Left hindlimb (tissue), 1 donor: ENCODE measurements at places on chromosomes 2 and 18.

DNA sequence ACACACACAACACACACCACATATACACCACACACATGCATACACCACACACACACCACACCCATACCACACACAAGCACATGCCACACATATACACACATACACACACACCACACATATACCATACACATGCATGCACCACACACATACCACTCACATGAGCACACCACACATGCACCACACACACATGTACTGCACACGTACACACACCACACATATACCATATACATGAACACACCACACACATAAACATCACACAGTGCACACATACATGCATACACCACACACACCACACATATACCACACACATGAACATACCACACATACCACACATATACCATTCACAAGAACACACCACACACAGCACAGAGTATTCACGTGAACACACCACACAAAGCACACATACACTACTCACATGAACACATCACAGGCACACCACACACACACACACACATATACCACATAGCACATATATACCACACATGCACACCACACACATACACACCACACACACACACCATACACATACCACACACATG lies 219.9 kb upstream of the RAB6C start:
- no peak for DNase-seq

- DNase-seq, result no peak
Observed at GRCh38 chr18:42261731-42262130, 306.7 kb downstream of the PIK3C3 start.

DNA sequence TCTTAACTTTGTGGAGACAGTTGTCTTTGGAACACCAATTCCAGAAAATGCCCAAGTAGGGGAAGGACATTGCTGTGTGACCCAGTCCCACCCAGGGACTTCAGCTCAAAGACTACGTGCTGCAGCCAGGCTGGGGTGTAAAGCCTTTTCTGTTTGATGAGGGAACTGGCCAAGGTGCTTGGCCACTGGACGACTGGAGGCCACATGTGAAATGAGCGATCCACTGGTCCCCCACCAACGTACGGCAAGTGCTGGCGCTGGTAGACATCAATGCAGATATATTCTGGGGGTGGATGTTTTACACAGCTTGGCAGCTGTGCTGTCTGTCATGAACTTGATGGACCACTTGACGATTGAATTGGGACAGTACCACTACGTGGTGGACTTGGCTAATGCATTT lies 582.5 kb upstream of the HNMT start:
- DNase-seq, result no peak

GRCh38 chr2:74824679-74825078 lies 9.2 kb upstream of the HK2 start:
- no peak for DNase-seq

GRCh38 chr18:40357536-40357935 lies 1597.5 kb upstream of the PIK3C3 start:
- no peak for DNase-seq

DNA sequence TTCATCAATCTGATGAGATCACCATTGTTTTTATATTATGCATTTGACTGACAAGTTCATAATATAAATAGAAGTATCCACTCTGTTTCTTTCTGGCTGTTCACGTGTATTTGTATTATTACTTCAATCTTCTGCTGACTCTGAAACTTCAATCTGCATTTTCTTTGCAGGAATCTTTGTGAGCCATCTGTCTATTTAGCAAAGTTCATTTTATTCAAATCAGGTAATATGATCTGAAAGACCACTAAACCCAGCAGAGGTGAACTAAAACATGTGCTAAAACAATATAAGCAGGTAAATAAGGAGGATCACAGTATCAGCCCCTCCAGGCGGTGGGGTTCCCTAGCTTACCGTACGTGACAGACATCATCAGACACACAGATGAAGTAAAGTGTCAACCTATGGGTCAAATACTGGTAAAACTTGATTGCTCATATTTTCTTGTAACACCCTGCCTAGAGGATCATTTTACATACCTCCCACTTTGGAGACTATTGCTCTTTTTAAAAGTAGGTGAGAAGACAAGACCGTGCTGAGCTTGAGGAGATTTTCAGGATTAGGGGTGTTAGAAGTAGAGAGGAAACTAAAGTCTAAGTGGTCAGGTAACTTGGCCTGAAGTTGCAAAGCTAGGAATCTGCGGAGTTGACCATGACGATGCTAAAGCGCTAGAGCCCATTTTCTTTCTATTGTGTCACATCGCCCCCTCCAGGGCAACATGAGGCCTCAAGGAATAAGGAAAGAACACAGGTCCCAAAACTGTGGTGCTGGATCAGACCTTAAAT lies 9.0 kb downstream of the DTNB start:
- peak; percentile 61 for DNase-seq

GRCh38 chr2:219538956-219539788 lies 4.4 kb downstream of the CHPF start:
- no peak for DNase-seq

GRCh38 chr2:26651470-26651771 lies 10.3 kb upstream of the CIB4 start:
- no peak for DNase-seq

- DNase-seq, result no peak
Observed at GRCh38 chr2:133004623-133005022, 334.6 kb upstream of the LYPD1 start.

- DNase-seq, result no peak
Observed at GRCh38 chr2:61640406-61640805, 102.2 kb upstream of the XPO1 start.

DNA sequence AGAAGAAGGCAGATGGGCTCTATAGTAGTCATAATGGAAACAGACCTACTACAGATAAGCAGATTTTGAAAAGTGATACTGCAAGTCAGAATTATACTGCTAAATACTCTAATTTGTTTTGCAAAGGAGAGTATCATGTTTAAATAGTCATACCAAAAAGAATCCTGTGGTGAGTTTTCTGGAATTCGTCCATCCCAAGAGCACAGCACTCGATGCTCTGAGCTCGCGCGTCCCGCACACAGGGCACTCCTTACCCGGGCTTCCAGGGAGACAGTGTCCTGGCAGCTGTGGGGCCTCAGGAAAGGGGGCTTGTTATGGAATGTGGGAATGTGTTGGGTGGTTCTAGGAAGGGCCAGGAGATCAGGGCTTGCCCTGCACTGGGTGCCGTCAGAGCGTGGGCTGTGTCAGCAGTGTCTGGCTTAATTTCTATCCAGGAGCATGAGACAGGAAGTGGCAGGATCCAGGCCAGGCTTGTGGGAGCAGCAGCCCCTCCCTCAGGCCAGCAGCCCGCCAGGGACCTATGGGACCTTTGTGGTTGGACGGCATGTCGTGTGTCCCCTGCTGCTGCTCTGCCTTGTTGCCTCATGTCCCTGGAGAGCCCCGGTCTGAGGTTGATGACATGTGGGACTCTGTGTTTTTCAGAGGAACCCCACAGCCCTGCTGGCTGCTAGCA lies 193.2 kb upstream of the TPO start:
- DNase-seq, result peak; percentile 60

GRCh38 chr2:64630752-64631151 lies 23.0 kb downstream of the SERTAD2 start:
- DNase-seq, result no peak
